GM03348 (cell line): ENCODE measurements at places on chromosomes 7 and 10.

GRCh38 chr7:47625861-47626715 lies 44.2 kb upstream of the TNS3 start:
- no peak for DNase-seq

GRCh38 chr10:114031073-114031972 lies 12.3 kb upstream of the ADRB1 start:
- DNase-seq, result no peak

DNA sequence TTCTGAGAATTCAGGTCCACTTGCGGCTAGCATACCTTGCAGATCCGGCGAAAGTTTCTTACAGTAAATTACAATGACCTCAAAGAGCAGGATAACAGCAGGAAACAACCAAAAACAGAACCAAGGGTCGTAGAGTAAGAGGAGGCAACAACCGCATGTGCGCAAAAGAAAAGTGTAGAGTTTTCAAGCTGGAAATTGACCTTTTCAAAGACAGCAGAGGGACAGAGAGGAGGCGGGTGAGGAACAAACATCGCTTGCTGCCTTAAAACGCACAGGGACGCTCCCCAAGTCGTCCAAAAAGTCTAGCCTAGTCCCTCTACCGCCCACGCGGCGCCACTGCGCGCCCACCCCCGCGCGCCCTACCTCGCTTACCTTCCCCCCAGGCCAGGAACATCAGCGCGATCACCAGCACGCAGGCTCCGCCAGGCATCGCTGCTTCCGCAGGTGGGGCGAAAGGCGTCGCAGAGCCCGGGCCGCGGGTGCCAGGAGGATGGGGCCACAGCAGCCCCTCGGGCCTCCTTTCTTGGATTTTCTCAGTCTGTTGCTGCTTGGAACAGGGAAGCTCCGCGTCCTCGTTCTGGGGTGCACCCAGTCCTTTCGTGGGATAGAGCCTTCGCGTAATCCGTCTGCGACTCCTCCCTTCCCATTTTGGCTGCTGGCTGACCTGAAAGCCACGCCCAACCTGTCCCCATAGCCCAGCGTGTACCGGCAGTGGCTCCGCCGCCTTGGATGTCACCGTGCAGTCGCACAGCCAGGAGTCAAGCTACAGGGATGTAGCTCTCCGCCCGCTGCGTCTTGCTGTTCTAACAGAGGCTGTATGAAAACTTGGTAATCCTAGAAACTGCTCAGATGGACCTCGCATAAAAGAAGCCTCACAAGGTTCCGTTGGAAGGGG lies at the start of gene VWDE:
Gene VWDE (minus strand): TSS at position 579 of the 895 bp plus-strand sequence. CDS start 149 bp downstream, at position 430.
- peak; percentile 28 for DNase-seq

DNA sequence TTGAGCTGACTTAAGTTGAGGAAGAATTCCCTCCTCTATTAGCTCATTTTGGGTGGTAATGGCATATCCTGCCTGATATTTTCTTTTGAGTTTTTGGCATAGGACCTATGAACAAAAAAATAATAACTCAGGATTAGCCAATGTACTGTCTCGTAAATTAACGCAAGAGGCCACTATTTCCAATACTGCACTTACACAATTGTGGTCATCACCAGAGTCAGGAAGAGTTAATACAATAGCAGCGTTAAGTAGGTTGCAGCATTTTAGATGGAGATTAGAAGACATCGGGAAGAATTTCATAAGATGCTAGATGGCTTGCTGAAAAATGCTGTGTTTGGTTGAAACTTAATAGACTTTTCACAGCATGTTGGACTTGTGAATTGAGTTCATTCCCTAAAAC lies 36.4 kb downstream of the ANTXRL start:
- no peak for DNase-seq

- DNase-seq, result no peak
Measured at GRCh38 chr10:43122826-43123225, 15.4 kb upstream of the CSGALNACT2 start.

DNA sequence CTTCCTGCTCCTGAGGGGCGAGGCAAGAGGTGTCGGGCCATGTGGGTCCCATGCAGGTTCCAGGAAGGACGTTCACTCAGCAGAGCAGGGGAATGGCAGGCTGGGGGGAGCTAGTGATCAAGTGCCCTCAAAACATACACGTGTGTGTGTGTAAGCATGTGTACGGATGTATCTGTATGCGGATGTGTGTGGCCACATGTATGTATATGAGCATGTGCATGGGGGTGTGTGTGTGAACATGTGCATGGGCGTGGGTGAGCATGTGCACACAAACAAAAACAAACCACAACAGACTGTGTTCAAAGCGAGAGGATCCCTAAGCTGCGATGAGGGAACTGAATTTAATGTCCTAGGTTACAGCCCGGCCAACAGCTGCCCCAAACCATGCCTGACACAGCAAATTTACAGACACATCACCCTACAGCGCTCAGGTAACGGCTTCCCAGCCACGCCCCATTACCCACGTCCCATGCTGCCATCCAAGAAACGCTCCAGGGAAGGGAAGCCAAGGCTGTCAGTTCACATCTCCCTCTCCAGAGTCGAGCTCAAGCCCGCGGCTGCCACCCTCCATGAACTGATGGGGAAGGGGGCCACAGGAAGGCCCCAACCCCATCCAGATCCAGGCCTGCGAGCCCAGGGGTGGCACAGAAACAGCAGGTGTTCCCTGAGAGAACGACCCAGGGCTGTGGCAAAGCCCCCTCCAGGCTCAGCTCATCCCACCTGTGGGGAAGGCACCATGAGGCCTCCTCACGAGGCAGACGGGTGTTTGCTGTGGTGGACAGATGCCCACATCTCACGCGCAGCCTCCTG lies 56.6 kb downstream of the PTPRN2 start:
- DNase-seq, result no peak

- peak; percentile 47 for DNase-seq
Measured at GRCh38 chr7:80916770-80917741, 1.8 kb downstream of the SEMA3C start.

DNA sequence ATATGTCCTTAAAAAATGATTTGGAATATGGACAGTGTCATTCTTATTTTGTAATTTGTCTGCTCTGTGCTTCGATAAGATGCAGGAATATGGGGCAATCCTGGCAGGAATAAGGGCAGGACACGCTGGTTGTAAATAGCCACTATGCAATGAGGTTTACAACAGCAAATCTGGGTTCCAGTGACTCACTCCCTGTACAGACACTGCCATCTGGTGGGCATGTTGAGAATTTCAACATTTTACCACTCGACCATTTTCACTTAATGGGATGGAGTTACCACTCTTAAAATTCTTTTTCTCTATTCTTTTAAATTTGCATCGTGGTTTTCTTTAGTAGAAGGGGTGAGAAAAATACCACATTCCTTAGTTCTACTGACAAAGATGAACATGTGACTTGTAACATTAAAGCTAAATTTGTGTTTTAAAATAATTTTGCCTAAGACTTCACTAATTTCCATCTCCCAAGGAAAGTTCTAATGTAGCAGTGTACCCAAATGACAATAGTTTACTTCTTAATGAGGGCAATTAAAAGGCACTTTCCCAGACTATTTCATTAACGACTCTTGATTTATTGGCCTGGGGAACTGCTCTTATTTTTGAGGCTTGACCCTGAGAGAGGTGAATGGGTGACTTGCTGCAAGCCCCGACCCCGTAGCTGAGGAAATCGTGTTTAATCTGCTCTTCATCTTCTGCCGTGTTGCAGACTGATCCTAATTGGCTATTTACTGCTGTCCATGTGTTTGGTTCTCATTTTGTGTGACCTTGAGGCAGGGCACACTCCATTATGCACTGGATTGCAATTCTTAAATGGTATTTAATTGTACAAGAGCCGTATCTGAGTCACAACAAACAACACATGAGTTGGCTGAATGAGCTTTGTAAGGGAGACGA lies 173.6 kb upstream of the IMMP2L start:
- peak; percentile 83 for DNase-seq

GRCh38 chr10:127836966-127837365 lies 55.8 kb downstream of the CLRN3 start:
- no peak for DNase-seq

DNA sequence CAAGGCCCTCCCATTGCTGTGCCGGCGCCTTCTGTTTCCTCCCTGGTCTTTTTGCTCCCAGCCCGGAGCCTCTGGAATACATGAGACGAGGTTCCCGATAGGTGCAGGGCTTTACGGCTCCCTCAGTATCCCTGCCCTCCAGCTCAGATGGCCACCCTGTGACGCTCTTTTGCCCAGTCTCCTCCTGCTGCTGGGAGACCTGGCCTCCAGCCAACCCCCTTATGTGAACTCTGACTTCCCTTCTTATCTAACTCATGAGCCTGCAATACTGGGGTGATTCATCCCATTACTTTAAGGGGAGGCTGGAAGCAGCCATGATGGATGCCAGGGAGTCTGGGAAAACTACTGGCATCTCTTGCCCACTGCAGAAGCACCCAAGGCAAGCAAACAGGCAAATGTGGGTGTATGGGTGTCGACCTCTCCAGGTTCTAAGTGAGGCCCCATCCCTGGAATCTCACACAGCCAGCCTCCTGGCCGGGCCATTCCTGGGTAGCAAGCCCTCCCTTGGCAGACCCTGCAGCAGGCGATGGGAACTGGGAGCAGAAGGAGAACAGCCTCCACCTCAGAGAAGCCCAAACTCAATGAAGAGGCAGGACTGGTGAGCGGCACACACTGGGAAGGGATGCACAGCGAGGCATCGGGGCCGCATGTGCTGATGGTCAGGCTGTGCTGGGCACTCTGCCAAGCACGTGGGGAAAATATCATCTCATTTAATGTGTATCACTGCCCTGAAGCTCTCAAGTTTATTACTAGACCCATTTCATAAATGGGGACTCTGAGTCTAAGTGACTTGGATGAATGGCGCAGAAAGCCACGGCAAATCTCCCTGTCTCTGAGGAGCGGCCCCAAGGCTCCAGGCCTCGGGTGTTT lies 97.5 kb downstream of the FAM53B start:
- peak; percentile 36 for DNase-seq

DNA sequence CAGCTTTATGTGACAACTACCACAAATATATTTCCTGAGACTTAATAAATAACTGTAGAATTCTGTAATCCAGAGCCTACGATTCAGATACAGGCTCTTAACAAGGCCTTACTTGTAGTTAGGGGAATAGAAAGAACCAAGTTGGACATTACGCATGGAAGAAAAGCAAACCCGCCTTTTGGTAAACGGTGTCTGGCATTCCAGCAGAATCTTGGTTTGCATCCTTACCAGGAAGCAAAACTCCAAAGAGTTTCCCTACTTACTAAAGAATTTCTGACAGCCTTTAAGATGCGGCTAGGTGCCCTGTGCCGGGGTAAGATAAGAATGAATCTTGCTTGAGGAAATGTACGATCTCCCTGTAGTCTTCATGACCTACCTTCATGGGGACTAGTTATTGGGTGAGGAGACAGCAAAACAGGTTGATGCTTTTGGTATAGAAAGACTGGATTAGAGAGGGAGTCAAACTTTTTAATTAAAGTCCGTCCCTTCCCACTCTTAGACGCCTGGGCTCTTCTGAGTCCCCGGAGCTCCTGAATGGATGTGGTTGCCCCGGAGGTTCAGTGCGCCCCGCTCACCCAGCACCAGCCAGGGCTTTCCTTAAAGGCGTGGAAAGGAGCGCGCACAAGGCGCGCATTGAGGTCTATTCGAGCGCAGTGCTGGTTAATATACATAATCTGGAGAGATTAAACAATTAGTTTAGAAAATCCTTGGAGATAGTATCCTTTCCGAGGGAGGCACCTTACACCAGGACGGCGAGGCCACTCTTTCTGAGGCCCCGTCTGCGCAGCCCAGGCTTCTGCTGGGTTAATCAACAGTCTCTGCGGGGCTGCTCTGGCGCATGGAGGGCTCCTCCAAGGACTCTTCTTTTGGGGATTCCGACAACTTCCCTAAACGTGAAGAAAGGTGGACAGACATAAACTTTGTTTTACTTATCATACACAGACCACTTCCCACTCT lies 11.5 kb downstream of the PTF1A start:
- no peak for DNase-seq

- peak; percentile 11 for DNase-seq
Measured at GRCh38 chr10:18455086-18455884, 196.1 kb downstream of the NSUN6 start.

DNA sequence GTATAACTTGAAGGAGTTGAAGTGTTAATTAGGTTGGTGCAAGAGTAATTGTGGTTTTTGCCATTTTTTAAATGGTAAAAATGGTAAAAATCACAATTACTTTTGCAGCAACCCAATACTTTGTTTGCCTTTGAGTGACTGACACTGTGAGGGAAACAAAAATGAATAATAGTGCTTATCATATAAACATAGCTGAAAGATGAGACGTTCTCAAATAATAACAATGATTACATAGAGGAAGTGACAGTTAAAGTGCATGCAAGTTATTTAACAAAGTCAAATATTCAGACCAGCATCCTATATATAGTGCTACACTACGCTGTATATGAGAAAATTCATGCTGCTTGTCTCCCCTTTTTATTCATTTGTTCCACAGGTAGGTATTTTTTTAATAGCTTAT lies 4.7 kb upstream of the HBP1 start:
- no peak for DNase-seq

GRCh38 chr10:66783316-66783715 lies 142.5 kb upstream of the LRRTM3 start:
- peak; percentile 45 for DNase-seq

DNA sequence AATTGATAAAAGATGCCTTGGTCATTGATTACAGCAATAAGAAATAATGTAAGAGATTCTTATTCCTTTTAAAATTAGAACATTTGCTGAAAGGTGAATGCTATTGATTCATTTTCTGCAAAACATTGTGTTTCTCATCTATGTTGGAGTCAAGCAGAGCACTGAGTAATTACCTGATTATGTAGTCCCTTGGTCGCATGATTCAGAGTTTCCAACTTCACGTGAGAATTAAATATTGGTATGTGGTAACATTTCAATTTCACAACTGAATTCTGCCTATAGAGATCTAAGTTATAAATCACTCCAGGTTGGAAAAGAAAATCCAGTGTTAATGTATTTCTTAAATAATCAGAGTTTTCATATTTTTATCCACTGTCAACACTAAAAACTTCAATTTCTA lies 701.4 kb downstream of the PHTF2 start:
- DNase-seq, result no peak

DNA sequence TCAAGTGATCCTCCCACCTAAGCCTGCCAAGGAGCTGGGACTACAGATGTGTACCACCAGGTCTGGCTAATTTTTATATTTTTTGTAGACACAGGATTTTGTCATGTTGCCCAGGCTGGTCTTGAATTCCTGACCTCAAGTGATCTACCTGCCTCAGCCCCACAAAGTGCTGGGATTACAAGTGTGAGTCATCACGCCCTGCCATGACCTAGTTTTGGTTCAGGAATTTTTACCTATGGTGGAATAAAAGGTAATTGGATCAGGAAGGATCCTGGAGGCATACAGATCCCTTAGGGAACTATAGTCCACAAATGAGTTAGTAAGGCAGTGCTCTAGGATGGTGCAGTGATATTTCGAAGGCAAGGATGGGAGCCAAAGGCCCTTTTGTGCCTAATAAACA lies 717.9 kb downstream of the PHTF2 start:
- no peak for DNase-seq

- no peak for DNase-seq
Measured at GRCh38 chr10:22708772-22709171, 5.6 kb downstream of the PIP4K2A start.
